ENCODE measurements at places on chromosomes 4 and X.

DNA sequence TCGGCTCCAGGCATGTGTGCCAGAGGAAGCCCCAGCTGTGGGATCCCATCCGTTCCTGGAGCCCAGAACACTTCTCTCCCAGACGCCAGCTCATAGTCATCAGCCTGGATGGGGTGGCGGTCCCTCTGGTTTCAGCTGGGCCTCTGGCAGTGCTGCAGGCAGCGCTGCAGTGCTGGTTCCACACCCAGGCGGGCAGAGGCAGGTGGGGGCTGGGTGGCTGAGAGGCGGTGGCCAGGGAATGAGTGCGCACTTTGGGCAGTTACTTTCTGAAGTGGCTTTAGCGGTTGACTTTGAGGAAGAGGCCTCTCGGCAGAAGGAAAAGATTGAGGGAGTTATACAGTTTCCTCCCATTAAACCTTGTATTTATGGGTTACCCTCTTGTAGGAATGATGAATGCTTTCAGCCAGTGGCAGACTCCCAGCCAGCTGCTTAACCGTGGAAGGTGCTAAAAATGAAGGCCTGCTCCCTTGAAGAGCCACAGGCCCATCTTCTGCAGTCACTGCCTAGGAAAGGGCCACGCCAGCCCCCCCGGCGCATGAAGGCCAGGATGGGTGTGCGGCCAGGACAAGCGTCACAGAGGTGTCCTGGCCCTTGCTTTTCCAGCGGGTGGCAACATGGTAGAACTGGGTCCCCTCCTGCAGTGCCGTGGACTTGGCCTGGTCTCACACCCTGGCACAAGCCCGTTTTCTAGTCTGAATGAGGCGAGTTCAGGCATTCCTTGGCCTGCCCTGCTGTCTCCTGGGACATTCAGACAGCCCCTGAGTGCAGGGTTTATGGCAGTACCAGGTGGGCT, 9.9 kb downstream of the TADA2B start:
- DNase-seq, result no peak

DNA sequence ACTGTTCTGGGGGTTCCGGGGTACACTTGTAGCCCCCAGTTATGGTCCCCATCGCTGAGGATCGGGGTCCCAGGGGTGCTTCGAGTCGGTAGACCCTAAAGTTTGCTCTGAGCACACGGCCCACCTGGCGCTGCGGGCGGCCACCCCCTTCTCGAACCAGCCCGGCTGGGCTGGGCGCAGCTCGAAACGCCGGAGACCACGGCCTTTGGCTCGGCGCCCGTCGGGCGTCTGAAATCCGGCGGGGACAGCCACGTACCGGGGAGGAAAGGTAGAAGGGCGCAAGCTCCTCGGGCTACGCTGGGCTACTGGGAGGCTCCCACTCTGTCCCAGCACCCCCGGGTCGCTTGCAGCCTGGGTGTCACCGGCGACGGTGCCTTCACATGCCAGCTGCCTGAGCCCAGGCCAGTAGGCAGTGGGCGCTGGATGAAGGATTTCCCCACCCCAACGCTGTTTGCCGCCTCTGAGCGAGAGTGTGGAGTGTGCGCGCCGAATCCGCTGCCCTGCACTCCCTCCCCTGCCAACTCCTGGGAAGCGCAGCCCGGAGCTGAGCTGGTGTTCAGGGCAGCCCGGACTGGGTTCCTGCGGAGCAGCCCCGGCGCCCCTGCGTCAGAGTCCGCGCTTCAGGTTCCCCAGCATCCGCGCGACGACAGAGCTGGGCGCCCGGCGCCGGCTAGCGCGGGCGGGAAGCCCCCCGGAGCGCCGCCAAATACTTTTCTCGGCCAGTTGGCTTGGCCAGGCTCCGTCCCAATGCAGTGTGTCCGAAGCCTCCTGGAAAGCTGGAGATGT, 637 bp downstream of the MAMLD1 start:
- peak; percentile 47 for DNase-seq

GRCh38 chrX:153576239-153576870, 22.6 kb downstream of the CCNQ start:
- DNase-seq, result no peak

DNA sequence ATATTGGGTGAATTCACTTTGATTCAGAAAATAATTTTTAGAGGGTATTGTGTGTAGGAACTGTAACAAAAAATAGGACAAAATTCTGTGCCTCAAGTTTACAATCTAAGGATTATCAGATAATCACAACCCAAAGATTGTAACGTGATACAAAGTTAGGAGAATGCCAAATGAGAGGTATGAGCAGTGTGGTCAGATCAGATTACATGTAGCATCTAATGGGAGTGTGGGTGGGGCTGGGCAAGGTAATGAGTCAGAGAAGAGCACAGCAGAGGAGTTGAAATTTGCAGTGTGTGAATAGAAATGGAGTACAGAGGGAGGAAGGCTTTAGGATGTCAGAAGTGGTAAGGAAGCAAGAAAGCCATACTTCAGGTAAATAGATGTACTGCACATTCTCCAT, 103.4 kb upstream of the TEX13A start:
- no peak for DNase-seq

GRCh38 chrX:86806786-86807185, 658.5 kb downstream of the DACH2 start:
- DNase-seq, result no peak

GRCh38 chrX:100687546-100687945, 43.5 kb downstream of the SRPX2 start:
- DNase-seq, result no peak

DNA sequence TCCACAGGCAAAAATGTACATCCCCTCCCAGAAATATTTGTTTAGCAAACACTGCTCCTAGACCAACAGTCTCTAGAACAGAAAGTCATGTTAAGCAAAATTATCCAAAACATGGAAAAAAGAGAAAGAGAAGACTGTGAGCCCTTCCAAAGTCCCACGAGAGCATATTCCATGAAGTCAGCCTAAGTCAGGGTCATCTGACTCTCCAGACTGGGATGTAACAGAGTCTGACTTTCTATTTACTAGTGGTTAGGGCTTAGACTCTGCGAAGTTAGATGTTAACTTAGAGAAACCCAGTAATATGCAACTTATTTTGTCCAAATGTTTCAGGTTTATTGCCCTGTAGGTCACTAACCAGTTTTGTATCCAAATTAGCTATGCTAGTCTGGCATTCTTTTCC, 102.3 kb downstream of the MID1 start:
- no peak for DNase-seq

GRCh38 chr4:142238589-142238988, 602.2 kb downstream of the IL15 start:
- DNase-seq, result no peak

- no peak for DNase-seq
Observed at GRCh38 chrX:154426916-154427770, 1.3 kb upstream of the ATP6AP1 start.

GRCh38 chr4:17168571-17168970, 270.1 kb upstream of the LDB2 start:
- DNase-seq, result no peak

DNA sequence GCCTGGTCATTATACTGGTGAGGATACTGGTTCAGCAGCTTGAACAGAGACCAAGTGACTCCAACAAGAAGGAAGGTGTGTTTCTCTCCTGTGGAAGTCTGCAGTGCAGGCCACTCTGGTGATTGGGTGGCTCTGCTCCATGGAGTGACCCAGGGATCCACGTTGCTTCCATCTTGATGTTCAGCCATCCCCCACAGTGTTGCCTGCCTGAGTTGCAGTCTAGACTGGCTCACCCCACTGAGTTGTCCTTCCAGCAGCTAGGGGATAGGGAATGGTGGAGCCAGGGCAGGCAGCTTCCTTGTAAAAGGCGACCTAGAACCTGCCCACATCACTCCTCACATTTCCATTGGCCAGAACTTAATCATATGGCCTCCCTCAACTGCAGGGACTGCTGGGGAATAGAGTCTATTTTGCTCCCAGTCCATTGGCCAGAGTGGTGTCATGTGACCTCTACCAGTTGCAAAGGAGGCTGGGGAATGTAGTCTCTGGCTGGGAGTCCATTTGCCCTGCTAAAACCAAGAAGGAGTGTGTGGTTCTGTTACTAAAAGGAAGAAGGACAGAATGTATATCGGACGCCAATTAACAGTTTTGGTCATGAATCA, 8.0 kb downstream of the MAN2B2 start:
- DNase-seq, result no peak
